Activated effector memory CD4-positive, alpha-beta T cell treated with Interleukin-2 at 50 U/mL for 16 hours (primary cell): ENCODE measurements at places on chromosomes 3 and 15.

- DNase-seq = no peak
These were observed 36.3 kb downstream of the APBA2 start for GRCh38 chr15:28921919-28922706.

GRCh38 chr3:114293838-114294535 lies at the start of gene TIGIT:
TIGIT (plus strand) TSS chr3:114294028; CDS start chr3:114294062, 34 bp downstream.
- DNase-seq = no peak

- DNase-seq = no peak
These were observed 87.9 kb downstream of the DNAJB8 start for GRCh38 chr3:128378631-128379347.

GRCh38 chr3:141686466-141687291 lies 51.4 kb upstream of the RNF7 start:
- no peak for DNase-seq

- DNase-seq = no peak
These were observed 32.2 kb upstream of the BCL2A1 start for GRCh38 chr15:80003171-80003570.

DNA sequence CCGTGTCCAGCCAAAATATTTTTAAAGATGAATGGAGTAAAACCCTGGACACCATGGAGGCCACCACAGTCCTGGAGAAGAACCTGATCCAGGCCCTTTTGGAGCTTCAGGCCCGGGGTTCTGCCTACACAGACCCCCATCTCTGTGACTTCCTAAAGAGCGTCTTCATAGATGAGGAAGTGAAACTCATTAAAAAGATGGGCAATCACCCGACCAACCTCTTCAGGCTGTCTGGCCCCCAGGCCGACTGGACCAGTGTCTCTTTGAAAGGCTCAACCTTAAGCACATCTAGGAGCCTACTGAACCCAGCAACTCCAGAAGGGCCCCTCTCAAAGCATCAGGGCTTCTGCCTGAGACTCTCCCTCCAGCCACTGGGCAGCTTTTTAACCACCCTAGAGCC lies 107.9 kb upstream of the FAM174B start:
- no peak for DNase-seq

DNA sequence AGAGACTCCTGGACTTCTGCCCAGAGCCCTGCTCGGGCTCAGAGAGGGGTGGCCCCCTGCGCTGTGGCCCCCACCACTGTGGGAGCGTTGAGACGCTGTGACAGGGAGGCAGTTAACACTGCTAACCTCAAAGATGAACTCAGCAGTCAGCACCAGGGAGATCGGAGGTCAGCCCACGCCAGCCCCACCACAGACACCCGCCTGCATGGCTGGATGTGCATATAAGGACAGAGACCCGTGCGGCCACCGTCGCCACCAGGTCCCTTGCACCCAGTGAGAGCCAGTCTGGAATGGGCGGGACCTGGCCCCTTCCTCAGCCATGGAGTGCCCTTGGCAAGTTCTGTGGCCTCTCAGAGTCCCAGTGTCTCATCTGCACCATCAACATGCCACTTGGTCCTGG lies 48.5 kb upstream of the FURIN start:
- no peak for DNase-seq

- no peak for DNase-seq
These were observed 5.1 kb upstream of the IGDCC3 start for GRCh38 chr15:65382921-65383320.

DNA sequence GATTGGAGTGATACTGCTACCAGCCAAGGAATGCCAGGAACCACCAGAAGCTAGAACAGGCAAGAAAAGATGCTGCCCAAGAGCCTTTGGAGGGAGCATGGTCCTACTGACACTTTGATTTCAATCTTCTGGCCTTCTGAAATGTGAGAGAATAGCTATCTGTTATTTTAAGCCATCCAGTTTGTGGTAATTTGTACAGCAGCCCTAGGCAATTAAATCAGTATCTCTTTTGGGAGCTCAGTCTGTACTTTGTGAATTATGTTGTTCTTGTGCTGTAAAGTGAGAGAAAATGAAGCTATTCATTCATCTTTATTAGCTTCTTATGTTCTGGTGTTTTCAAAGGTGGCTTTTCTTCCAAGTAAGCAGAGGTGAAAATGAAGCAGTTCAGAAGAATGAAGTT lies 381.3 kb downstream of the PDCD6IP start:
- DNase-seq = no peak

GRCh38 chr3:194225418-194225812 lies 89.5 kb downstream of the HES1 start:
- DNase-seq = no peak

- no peak for DNase-seq
These were observed 296 bp downstream of the TPRA1 start for GRCh38 chr3:127590282-127590592.

DNA sequence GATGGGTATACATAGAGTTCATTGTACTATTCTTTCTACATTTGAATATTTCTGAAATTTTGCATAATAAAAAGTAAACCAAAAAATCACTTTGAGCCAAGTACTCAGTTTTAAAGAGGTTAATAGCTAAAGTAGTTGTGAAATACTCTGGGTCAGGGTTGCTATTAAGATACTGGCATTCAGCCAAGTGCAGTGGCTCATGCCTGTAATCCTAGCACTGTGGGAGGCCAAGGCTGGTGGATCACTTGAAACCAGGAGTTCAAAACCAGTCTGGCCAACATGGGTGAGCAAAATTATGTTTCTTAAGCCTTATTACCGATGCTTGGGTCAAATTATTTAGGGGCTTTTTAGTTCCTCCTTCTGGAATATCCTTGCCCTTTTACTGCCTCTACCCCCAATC lies 122.0 kb upstream of the MELTF start:
- DNase-seq = no peak

DNA sequence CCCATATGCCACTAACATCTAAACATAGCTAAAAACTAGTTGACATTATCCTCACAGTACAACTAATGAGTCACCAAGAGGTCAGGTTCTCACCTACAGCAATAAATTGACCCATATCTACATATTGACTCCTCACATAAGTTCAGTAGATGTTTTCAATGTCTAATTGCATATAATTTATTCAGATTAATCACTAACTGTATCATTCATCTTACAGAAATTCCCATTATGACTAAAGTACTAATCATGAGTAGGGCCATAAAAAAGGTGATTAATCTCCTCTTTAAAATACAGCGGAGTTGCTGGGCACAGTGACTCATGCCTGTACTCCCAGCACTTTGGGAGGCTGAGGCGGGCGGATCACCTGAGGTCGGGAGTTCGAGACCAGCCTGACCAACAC lies 82.4 kb upstream of the ST3GAL6 start:
- no peak for DNase-seq

GRCh38 chr15:65907661-65908060 lies 38.4 kb downstream of the RAB11A start:
- DNase-seq = no peak

- no peak for DNase-seq
These were observed 248.5 kb downstream of the TLE3 start for GRCh38 chr15:69849232-69849610.

- DNase-seq = no peak
These were observed 196.7 kb upstream of the TPRG1 start for GRCh38 chr3:188974856-188975599.

DNA sequence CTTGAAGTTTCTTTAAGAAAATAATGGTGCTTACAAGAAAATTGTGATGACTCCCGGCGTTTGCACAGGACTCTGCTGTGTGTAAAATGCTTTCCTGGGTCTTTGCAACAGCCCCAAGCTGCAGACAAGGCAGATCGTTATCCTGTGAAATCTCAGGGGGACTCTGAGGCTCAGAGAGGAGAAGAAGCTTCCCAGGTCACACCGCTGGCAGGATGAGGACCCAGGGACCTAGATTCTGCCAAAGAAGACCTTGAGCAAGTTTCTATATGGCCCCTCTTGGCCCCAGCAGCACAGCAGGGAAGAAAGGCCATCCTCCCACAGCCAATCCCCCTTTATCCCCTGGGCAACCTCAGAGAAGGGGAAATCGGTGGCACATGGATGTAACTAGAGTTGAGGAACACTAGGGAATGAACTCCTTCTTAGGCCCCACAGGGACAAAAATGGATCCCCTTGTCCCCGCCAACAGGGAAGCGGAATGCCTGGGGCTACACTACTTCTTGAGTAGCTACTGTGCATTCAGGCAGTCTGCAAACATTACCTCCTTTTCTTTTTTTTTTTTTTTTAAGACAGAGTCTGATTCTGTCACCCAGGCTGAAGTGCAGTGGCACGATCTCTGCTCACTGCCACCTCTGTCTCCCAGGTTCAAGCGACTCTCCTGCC lies 72.8 kb downstream of the CPN2 start:
- no peak for DNase-seq

DNA sequence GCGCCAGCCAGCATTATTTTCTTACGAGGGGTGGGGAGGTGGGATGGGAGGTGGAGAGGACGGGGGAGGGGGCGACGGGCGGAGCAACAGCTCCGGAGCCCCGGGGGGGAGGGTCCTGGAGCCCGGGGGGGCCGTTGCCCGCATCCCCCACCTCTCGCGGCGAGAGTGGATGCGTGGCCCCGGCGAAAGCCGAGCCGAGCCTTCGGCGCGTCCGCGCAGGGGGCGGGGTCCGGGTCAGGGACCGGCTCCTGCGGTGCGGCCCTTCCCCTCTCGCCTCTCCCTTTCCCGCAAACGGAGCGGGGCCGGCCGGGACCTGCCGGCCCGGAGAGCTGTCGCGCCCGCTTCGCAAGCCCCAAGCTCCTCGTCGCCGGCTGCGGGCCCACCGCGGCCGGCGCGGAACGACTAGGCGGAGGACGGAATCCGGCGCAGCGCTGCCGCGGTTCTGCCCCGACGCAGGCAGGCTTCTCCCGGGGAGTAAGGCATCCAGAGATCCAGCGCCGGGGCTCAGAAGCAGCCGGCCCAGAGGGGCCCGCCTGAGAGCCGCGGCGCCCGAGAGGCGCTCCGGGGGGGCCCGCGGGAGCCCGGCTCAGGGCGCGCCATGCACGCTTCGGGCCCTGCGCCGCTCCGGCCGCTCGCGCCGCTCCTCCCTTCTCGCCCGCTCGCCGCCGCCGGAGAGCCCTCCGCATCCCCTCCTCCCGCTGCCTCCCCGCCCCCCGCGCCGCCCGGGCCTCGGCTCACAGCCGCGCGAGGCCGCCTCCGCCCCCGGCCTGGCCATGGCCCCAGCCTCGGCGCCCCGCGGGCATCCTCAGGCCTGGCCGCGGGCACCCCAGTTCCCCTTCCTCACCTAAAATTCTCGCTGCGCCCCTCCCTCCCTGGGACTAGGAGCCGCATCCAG lies 459 bp upstream of the ADCY5 start:
- DNase-seq = no peak

DNA sequence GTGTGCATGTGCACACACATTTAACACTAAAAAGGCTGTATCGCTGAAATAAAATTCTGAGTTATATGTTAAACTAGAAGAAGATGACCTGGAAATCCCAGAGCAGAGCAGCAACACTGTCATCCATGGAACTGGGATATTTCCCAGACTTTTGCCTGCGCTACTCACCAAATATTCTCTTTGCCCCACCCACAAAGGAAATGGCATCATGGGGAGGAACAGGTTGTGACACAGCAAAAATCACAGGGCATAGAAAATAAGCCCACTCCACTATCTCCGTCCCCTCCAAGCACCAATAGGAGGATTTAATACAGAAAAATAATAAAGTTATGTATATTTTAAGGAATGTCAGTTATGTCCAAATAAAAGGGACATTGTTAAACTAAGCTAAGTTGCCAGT lies 71.7 kb downstream of the COL8A1 start:
- DNase-seq = no peak

GRCh38 chr15:36658898-36659639 lies 79.6 kb downstream of the CDIN1 start:
- DNase-seq = no peak

DNA sequence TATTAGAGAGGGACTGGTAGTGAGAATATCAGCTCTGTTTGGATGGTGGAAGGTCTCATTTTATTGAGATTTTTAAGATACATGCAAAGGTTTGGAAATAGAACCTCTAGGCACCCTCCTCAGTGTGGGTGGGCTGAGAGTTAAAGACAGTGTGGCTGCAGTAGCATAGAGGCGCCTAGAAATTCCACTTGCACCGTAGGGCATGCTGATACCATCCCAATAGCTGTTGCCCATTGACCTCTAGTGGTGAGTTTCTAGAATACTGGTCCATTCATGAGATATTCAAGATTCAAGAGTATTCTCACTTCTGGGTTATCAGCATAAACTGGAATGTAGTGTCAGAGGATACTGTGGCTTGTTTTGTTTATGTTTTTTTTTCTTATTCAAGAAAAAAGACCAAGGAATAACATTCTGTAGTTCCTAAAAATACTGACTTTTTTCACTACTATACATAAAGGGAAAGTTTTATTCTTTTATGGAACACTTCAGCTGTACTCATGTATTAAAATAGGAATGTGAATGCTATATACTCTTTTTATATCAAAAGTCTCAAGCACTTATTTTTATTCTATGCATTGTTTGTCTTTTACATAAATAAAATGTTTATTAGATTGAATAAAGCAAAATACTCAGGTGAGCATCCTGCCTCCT lies 87.2 kb downstream of the TGFBR2 start:
- no peak for DNase-seq

DNA sequence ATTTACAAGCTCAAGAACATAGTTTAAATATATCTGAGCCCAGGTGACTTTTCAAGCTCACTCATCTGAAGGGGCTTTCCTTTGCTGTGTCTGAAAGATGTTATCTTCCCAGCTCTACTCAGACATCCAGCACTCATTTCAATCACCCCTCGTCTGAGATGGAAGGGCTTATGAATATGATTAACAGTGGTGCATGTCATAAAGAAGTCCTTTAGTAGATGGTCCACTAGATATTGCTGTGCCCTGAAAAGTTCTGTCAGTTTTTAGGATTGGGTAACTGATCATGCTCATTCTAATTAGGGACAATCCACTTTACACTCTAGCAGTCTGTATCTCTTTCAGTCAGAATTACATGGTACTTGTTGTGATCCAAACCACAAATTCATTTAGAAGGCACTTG lies 28.3 kb downstream of the RETNLB start:
- DNase-seq = no peak

DNA sequence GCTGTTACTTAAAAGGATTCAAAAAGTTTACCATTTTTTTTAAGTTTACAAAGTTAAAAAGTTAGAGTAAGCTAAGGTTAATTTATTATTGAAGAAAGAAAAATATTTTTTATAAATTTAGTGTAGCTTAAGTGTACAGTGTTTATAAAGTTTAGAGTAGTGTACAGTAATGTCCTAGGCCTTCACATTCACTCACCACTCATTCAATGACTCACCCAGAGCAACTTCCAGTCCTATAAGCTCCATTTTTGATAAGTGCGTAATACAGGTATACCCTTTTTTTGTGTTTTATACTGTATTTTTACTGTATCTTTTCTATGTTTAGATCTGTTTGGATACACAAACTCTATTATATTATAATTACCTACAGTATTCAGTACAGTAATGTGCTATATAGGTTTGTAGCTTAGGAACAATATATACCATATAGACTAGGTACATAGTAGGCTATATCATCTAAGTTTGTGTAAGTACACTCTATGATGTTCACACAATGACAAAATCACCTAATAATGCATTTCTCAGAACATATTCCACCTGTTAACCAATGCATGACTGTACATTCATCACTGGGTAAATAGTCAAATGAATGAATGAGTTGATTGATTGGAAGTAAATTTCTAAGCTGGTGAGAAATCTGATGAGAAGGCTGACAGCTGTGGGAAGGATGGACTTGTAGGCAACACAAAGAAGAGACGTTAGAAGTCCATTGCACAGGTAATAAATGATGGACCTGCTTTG lies 95.2 kb upstream of the CDIN1 start:
- DNase-seq = no peak

GRCh38 chr15:39079296-39079847 lies 501.5 kb upstream of the THBS1 start:
- DNase-seq = no peak

GRCh38 chr15:58229297-58229768 lies 91.2 kb downstream of the AQP9 start:
- no peak for DNase-seq
